Upper lobe of right lung (tissue), 1 donor: ENCODE measurements at places on chromosomes 1 and 21. TPM values are rescaled to one million over a fixed set of nuclear protein-coding genes. Genes with fewer than 3 reads are reported as not detected.

Gene IFI44L
- total RNA-seq = 30.0 TPM

Gene CLCNKA
- not detected for total RNA-seq

Gene CRP
- 0.26 TPM for total RNA-seq

Gene NBPF4
- total RNA-seq = not detected

GRCh38 chr21:20106368-20106767 is 891.8 kb upstream of the NCAM2 start:
- no peak overlapping the region for H3K4me3 ChIP-seq
- H3K27me3 ChIP-seq = no peaks in the 10 kb centered on the region
- no peaks in the 10 kb centered on the region for H3K4me1 ChIP-seq
- H3K36me3 ChIP-seq = no peaks in the 10 kb centered on the region
- H3K27ac ChIP-seq = no peak overlapping the region

DNA sequence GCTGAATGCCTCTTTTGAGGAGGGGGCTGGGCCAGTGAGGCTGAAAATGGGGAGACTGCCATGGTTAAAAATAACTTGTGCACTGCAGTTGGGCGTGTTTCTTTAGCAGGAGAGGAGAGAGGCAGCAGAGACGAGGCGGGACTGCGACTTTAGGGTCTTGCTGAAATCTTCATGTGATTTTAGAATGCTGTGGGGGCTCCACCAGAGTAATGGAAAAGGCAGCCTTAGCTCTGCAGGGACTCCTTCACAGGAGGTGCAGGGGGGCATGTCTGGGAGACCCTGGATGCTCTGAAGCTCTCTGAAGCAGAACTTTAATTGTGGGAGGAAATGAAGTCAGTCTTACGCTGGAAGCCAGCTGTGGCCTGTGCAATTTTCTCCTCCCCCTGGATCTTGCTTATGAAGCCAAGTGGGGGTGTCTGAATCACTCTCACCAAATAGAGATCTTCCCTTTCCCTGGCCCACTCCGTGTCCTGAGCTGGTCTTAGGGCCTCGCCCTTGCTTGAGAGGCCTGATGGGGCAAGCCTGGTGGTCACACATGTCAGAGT is 60.8 kb downstream of the NDUFS5 start:
- no peaks in the 10 kb centered on the region for H3K36me3 ChIP-seq
- peaks cover 6% of the 10 kb centered on the region for H3K27me3 ChIP-seq
- H3K4me3 ChIP-seq = no peak overlapping the region
- no peak for DNase-seq
- peaks cover 5% of the 10 kb centered on the region for H3K4me1 ChIP-seq

DNA sequence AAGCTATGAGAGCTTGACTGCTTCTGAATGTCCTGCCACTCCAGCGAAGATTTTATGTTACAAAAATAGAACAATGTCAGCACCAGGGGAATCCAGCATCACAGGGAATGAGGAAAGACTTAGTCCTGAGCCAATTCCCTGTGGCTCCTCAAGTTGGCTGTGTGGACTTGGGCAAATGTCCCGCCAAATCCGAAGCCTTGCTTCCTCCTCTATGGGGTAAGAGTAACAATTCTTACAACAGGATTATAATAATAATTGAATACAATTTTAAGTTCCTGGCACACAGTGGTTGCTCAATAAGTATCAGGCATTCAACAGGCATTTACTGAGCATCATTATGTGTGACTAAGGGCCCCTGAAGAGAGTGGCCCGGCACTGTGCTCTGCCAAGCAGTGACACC is 44.4 kb downstream of the STPG1 start:
- H3K36me3 ChIP-seq = no peaks in the 10 kb centered on the region
- no peaks in the 10 kb centered on the region for H3K27me3 ChIP-seq
- H3K4me1 ChIP-seq = no peaks in the 10 kb centered on the region
- no peak overlapping the region for H3K27ac ChIP-seq
- DNase-seq = no peak
- H3K4me3 ChIP-seq = no peak overlapping the region

GRCh38 chr1:44644806-44645205 is 29.5 kb downstream of the TMEM53 start:
- DNase-seq = no peak
- H3K4me1 ChIP-seq = no peaks in the 10 kb centered on the region
- no peak overlapping the region for H3K27ac ChIP-seq
- H3K27me3 ChIP-seq = no peaks in the 10 kb centered on the region

- H3K4me1 ChIP-seq = no peaks in the 10 kb centered on the region
- H3K27ac ChIP-seq = no peak overlapping the region
- H3K4me3 ChIP-seq = no peak overlapping the region
- H3K27me3 ChIP-seq = no peaks in the 10 kb centered on the region
These were observed 19.1 kb downstream of the PROX1 start for GRCh38 chr1:214006845-214007244.

GRCh38 chr1:231401478-231401877 is 20.6 kb downstream of the EGLN1 start:
- H3K4me1 ChIP-seq = peaks cover 12% of the 10 kb centered on the region
- no peaks in the 10 kb centered on the region for H3K27me3 ChIP-seq
- no peaks in the 10 kb centered on the region for H3K36me3 ChIP-seq
- no peak for DNase-seq
- no peak overlapping the region for H3K27ac ChIP-seq

- no peak for DNase-seq
- no peaks in the 10 kb centered on the region for H3K27me3 ChIP-seq
- no peak overlapping the region for H3K27ac ChIP-seq
These were observed 325.5 kb downstream of the ZP4 start for GRCh38 chr1:237565236-237565635.

- H3K27me3 ChIP-seq = no peaks in the 10 kb centered on the region
- peak overlapping the region; percentile 99 for H3K4me3 ChIP-seq
- peak overlapping the region; percentile 87 for H3K27ac ChIP-seq
These were observed 924 bp upstream of the DDOST start for GRCh38 chr1:20662110-20662475.
